ENCODE measurements at places on chromosomes 12 and 14. TPM values are rescaled to one million over a fixed set of nuclear protein-coding genes. Genes with fewer than 3 reads are reported as not detected.

The MGST1 gene
- polyA plus RNA-seq = not detected

The AP4S1 gene
- polyA plus RNA-seq = 7.0 TPM

The BORCS5 gene
- 25.0 TPM for polyA plus RNA-seq

The NUP107 gene
- polyA plus RNA-seq = 34.4 TPM

Measured in CD4-positive, CD25-positive, alpha-beta regulatory T cell (primary cell).